ENCODE measurements at places on chromosomes 5 and 9. TPM values are rescaled to one million over a fixed set of nuclear protein-coding genes. Genes with fewer than 3 reads are reported as not detected.

TXNDC8 gene
- not detected for total RNA-seq

PCDHB13 gene
- 8.3 TPM for total RNA-seq

DBH gene
- total RNA-seq = 0.06 TPM

IFNA21 gene
- not detected for total RNA-seq

SYNPO gene
- 123 TPM for total RNA-seq

PCDHB9 gene
- 2.1 TPM for total RNA-seq

ADAMTSL2 gene
- 14.0 TPM for total RNA-seq

SPATA31A3 gene
- total RNA-seq = not detected

TNC gene
- total RNA-seq = 29.4 TPM

CYFIP2 gene
- 76.4 TPM for total RNA-seq

TMEM232 gene
- 4.1 TPM for total RNA-seq

SHOC1 gene
- total RNA-seq = not detected

HEMGN gene
- total RNA-seq = 0.14 TPM

PDCD1LG2 gene
- total RNA-seq = 0.95 TPM

ATG12 gene
- 36.5 TPM for total RNA-seq

AUH gene
- 19.9 TPM for total RNA-seq

ARHGEF39 gene
- 6.4 TPM for total RNA-seq

AJM1 gene
- total RNA-seq = 19.4 TPM

CHSY3 gene
- 3.1 TPM for total RNA-seq

WDR38 gene
- not detected for total RNA-seq

MUSK gene
- total RNA-seq = 2.5 TPM

SEMA4D gene
- 66.2 TPM for total RNA-seq

INSL4 gene
- total RNA-seq = not detected

SPATA31C1 gene
- not detected for total RNA-seq

ATP10B gene
- 119 TPM for total RNA-seq

SLC25A2 gene
- total RNA-seq = not detected

TBC1D13 gene
- total RNA-seq = 31.0 TPM

FAM81B gene
- not detected for total RNA-seq

OR13C9 gene
- total RNA-seq = not detected

TMEM252 gene
- total RNA-seq = not detected

ADAMTS16 gene
- total RNA-seq = 0.78 TPM

LVRN gene
- total RNA-seq = 0.43 TPM

ARHGEF28 gene
- 29.9 TPM for total RNA-seq

AQP3 gene
- total RNA-seq = 26.2 TPM

GPRIN1 gene
- 1.1 TPM for total RNA-seq

IL13 gene
- total RNA-seq = not detected

ORM2 gene
- total RNA-seq = 2.8 TPM

OLFML2A gene
- 12.7 TPM for total RNA-seq

ALDH1A1 gene
- 452 TPM for total RNA-seq

SH2D3C gene
- 9.1 TPM for total RNA-seq

IL33 gene
- 17.7 TPM for total RNA-seq

STPG3 gene
- total RNA-seq = not detected

GLRA1 gene
- total RNA-seq = not detected

MYMK gene
- not detected for total RNA-seq

AFAP1L1 gene
- total RNA-seq = 8.7 TPM

HAND1 gene
- total RNA-seq = 2.7 TPM

SCAMP1 gene
- total RNA-seq = 35.9 TPM

SHISAL2B gene
- not detected for total RNA-seq

EIF4EBP3 gene
- 14.4 TPM for total RNA-seq

Data from mucosa of gallbladder (tissue), 1 donor.